Left colon (tissue), 2 donors: ENCODE measurements at places on chromosomes 13 and 19.

- no peak for DNase-seq
These were observed 135.6 kb downstream of the TM9SF2 start for GRCh38 chr13:99636728-99637353.

DNA sequence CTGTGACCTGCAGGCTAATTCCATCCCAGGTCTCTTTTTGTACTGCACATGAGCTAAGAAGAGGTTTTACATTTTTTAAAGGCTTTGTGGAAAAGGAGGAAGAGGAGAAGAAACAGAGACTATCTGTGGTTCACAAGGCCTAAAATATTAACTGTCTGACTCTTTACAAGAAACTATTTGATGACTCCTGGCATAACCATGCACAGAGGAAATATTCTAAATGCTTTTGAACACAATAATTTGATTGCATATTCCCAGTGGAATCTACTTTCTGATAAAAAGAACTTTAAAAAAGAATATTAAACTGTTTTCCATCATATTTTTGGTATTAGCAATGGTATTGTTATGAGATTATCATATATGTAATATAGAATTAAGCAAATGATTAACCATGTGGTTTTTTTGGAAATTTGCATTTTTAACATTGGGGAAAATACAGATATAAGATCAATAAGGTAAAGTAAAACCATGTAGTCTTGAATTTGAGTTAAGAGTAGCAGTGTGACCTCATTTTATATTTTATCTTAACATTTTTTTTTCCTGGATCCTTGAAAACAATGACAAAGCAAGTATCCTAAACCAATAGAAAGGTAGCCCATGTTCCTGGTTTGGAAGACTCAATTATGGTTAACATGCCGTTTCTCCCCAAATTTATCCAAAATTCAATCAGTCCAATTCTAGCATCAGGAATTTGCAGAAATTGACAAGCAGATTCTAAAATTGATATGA, 251.0 kb downstream of the UQCRFS1 start:
- DNase-seq = no peak

- no peak for DNase-seq
These were observed 42.3 kb downstream of the LRCH1 start for GRCh38 chr13:46595136-46595884.

DNA sequence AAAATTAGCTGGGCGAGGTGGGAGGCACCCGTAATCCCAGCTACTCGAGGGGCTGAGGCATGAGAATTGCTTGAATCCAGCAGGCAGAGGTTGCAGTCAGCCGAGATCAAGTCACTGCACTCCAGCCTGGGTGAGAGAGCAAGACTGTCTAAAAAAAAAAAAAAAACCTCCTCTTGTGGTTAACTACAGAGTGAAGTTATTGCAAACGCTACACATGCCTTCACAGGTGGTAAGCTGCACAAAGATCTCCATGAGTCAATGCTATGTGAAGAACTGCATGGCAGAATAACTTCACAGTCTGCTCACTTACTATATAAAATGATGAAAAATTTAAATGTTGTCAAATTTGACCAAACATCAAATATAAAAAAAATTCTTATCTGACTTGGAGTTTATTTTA, 436.8 kb downstream of the FGF14 start:
- DNase-seq = no peak

DNA sequence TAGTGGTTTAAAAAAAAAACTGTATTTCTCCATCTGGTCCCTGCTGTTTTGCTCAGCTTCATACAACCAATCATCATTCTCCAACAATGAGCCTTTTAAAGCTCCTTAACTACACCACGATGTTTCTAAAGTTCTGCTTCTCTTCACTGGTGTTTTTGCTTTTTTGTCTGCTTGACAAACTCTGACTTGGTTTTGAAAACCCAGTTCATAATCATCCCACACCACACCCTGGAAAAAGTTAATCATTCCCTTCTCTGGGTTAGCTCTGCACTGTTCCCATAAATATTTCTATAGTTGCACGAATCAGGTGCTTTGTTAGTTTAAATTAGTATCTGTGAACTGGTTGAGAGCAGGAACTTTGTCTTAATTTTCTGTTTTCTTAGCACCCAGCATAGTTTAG, 217.1 kb downstream of the ENOX1 start:
- no peak for DNase-seq

GRCh38 chr19:34215666-34216038, 38.7 kb upstream of the GARRE1 start:
- no peak for DNase-seq

DNA sequence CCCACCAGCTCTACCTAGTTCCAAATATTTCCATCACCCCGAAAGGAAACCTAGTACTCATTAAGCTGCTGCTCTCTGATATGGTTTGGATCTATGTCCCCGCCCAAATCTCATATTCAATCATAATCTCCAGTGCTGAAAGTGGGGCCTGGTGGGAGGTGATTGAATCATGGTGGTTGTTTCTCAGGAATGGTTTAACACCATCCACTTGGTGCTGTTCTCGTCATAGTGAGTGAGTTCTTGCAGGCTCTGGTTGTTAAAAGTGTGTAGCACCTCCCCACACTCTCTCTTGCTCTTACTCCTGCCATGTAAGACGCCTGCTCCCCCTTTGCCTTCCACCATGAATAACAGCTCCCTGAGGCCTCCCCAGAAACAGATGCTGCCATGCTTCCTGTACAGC, 43.4 kb upstream of the MED4 start:
- no peak for DNase-seq

DNA sequence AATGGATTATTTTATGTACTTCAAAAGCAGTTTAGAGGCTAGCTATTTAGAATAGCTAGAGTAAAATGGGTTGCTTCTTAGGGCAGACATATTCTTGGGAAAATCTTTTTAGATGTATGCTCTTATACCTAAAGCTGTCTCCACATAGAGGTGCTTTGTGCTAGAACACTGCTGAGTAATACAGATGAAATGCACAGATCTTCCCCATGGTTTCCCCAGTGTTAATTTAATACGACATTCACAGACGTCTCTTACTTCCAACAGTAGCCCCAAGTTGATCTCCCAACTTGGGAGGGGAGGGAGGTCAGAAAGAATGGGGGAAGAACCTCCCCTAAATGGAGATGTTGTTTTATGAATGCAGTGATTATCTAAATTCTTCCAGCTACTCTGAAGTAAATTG, 16.9 kb downstream of the NALCN start:
- no peak for DNase-seq

GRCh38 chr13:111555903-111556302, 235.5 kb downstream of the TEX29 start:
- no peak for DNase-seq

- no peak for DNase-seq
These were observed 35.2 kb downstream of the STK24 start for GRCh38 chr13:98541701-98542203.

GRCh38 chr13:37775871-37776270, 93.7 kb downstream of the TRPC4 start:
- no peak for DNase-seq

GRCh38 chr13:99059498-99060075, 81.7 kb upstream of the DOCK9 start:
- no peak for DNase-seq

- DNase-seq = no peak
These were observed 116.6 kb upstream of the RNF113B start for GRCh38 chr13:98293570-98294142.

- no peak for DNase-seq
These were observed 59.0 kb downstream of the CCDC70 start for GRCh38 chr13:51920786-51921185.

GRCh38 chr13:113969973-113970611, 3.8 kb downstream of the C13orf46 start:
- peak; percentile 71 for DNase-seq

- peak; percentile 70 for DNase-seq
These were observed 13.7 kb downstream of the PVR start for GRCh38 chr19:44657211-44657921.

DNA sequence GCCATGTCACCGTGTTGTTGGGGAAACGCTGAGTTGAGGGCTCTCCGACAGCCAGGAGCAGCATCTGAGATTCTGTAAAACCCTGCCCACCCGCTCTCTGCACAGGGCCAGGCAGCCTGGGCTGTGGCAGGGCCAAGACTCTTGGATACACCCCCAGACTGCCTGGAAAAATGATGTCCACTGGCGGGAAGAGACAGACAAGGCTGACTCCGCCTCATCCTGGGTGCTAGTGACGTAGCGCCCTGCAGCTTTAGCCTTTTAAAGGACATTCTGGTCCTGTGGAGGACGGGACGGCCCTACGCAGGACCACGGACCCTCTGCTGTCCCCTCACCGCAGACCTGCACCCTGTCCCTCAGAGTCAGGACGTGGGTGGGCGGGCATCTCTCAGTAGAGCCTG, 20.7 kb upstream of the LILRA2 start:
- no peak for DNase-seq

- DNase-seq = peak; percentile 10
These were observed 143.4 kb downstream of the URI1 start for GRCh38 chr19:30085394-30085793.

DNA sequence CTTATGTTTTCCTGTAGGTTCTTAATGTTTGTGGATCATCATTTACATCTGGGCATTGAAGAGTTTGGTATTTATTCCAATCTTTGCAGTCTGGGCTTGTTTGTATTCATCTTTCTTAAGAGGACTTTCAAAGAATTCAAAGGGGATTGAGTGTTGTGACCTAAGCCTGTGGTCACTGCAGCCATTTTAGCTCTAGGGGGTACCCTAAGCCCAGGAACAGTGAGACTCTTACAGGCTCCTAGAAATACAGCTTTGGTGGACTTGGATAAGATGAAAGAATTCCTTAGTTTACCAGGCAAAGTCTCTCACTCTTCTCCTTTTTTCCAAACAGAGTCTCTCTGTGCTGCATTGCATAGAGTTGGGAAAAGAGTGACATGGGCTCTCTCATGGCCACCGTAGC, 2539.0 kb upstream of the PCDH20 start:
- DNase-seq = no peak

DNA sequence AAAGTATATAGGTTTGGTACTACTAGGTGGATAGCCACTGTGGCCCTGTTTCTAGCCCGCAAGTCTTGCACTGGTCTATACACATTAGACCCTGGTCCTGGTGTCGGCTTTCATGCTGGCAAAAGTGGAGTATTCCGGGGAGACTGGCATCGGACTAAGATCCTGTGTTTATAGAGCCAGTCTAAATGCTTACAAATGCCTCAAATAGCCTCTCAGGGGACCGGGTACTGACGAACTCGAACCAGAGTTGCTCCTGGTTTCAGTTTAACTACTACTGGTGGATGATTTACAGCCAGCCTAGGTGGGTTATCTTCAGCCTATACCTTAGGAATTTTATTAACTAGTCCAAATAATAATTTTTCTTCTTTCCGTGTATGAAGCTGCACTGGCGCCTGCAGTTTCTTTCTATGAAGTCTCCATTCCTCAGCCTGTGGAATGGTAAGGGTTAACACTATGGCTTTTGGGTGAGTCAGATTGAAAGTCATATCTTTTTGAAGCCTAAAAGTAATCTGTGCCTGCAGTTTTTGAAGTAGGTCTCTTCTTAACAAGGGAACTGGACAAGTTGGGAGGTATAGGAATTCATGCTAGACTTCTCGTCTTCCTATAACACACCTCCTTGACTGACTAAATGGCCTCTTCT, 51.3 kb downstream of the OR10H4 start:
- DNase-seq = no peak

DNA sequence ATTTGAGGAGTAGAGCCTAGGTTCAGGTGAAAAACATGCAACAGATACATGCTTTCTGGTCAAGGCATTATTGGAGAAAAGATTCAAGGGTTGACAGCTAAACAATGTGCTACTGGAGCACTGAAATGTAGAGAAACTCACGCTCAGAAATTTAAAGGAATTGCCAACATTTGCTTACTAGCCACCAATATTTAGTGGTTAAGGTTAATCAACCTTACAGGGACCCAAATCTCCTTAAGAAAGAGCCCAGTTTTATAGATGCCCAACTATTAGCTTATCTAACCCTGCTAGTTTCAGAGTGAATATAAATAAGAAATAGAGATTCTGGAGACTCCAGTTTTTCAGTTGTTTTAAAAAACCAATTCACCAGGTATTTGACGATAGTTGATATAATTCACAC, 203.6 kb downstream of the DACH1 start:
- DNase-seq = no peak

DNA sequence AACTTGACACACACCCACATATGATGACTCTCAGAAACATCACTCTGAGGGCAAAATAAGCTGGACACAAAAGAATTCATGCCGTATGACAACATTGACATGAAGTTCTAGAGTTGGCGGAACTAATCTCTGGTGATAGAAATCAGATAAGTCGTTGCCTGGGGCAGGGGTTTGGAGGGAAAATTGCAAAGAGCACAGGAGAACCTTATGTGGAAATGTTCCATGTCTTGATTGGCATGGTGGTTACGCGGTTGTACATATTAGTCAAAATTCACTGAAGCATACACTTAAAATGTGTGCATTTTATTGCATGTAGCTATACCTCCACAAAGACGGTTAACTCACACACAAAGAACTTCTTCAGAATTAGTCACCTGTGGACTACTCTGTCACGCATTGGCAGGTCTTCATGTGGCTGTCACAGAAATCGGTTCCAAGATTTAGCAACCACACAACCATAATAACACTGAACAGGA, 137.8 kb upstream of the GJB6 start:
- DNase-seq = no peak

GRCh38 chr13:111288276-111288675, 32.2 kb upstream of the TEX29 start:
- DNase-seq = no peak

GRCh38 chr19:7236153-7236552, 58.1 kb downstream of the INSR start:
- DNase-seq = no peak

GRCh38 chr19:35689836-35690235, 14.5 kb upstream of the ZBTB32 start:
- no peak for DNase-seq

- DNase-seq = no peak
These were observed 21.8 kb downstream of the MTRF1 start for GRCh38 chr13:41241626-41242025.

DNA sequence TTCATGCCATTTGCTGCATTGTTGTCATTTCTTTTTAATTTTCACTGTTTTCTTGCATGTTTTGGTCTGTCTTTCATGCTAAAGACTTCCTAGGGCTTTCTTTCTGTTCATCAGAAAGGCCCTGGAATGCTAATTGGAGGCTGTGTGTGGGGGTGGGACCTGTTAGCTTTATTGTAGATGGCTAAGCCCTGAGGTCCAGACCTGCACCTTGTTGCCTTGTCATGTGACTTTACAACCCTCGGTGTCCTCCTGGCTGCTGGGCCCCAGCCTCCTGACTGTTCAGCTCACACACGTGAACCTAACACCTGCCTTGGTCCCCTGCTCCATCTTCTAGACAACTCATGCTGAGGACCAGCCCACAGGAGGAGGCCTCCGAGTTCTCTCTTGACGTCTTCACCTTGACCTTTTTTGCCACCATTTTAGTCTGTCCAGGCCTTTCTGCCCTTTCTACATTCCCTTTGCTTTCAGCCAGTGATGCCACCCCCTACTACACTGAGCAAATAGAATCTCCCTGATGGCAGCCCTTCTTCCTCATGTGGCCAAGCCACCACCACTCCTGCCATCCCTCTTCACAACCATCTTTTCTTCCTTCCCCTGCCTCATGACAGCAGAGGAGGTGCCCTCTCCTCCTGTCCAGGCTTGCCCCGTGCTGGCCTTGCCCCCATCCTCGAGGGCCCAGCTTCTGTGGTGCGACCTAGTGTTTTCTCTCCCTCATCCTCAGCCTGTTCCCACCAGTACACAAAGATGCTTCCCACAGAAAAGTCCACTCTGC, 41.4 kb upstream of the GPI start:
- DNase-seq = no peak
